ENCODE measurements at places on chromosomes 11 and 22. TPM values are rescaled to one million over a fixed set of nuclear protein-coding genes. Genes with fewer than 3 reads are reported as not detected.

- ATAC-seq = no peak
These were observed 405.3 kb upstream of the CCDC90B start for GRCh38 chr11:83691451-83691950.

DNA sequence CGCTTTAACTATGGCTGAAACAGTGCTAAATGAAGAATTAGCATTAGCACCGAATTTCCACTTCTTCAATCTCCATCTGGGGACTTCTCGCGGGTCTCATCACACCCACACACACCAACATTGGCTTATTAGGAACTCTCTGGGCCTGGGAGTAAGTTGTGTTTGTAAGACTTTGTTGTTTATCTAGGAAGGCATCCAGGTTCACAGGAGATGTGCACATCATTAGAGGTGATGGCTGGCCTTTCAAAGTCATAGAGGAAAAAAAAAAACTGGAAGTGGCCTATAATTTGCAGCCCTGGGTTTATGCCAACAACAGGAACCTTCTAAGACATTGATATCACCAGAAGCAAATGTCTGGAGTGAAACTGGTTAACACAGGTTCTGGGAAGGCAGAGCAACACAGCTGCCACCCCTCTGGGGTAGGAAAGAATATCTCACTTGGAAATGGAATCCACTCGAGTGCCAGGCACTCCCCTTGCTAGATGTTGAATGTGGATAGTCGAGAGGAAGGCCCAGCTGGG is 84.5 kb downstream of the TRAF6 start:
- ATAC-seq = no peak

GRCh38 chr11:12100429-12100828 is 10.0 kb upstream of the MICAL2 start:
- no peak for ATAC-seq

GRCh38 chr11:111329306-111330204 is 31.2 kb downstream of the POU2AF3 start:
- ATAC-seq = no peak

GRCh38 chr22:20249797-20250354 is 18.2 kb downstream of the RTN4R start:
- no peak for ATAC-seq

DNA sequence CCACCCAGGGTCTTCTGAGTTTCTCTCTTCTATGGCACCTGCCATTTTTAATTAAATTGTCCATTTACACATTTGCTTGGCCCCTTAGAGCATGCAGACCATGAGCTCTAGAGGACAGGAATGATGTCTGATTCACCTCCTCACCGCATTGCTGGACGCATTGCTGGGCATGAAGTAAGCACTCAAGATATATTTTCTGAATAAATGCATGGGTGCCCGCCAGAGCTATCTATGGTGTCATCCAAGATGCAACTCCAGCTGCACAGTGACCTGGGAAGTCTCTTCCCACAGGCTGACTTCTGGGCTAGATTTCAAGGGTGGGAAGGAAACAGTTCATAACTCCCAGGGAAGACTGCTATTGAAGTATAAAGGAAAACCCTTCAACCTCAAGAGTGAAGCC is 66.6 kb upstream of the ASPHD2 start:
- ATAC-seq = no peak

GRCh38 chr11:27600656-27601055 is 94.1 kb upstream of the LIN7C start:
- no peak for ATAC-seq

DNA sequence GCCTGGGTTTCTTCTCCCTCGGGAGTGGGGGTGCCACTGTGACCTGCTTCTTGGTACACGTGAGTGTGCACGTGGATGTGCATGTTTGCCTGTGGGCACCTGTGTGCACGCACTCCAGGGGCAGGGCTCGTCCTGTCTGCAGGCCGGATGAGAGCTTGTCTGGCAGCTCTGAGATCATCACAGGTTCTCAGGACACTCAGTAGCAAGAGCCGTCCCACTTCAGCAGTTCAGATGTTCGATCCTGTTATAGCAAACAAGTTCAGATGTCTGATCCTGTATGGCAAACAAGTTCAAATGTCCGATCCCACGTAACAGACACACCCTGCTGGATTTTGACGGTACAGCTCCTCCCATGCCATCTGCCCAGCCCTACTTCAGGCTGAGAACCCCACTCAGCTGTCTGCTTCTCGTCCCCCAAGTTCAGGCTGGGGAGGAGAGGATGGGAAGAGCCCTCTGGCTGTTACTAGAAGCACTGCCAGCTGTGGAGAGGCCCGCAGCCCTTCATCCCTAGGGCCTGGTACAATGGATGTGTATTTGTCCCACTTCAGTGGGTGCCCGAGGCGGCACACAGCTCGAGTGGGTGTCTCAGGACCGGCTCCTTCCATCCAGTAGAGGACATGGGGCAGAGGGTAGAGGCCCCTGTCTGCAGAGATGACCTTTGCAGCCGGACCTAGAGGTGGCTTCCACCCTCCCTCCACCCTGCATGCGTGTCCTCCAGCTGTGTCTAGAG is 1126.9 kb downstream of the BRD1 start:
- no peak for ATAC-seq

GRCh38 chr11:115338476-115338875 is 165.7 kb downstream of the CADM1 start:
- no peak for ATAC-seq

GRCh38 chr11:134261626-134262488 is 8.5 kb downstream of the ACAD8 start:
- ATAC-seq = peak; percentile 59

DNA sequence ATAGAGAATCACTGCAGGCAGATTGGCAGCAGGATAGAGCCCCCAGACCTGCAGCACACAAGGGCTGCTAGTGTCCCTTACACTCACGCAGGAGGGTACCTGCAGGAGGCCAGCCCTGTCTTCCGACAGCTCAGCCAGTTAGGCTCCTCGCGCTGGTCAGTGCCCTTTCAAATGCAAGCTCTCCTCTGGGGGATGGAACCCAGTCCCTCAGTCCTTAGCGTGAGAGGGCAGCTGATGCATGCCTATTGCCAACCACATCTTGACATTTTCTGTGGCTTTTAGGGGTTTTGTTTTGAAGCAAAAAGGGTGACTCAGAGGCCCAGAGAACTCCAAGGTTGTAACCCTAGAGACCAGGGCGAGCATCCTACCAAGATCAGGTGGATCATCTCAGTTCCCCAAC is 40.0 kb downstream of the WNT11 start:
- ATAC-seq = peak; percentile 95

- no peak for ATAC-seq
These were observed 59.2 kb upstream of the B3GAT1 start for GRCh38 chr11:134471087-134471715.

DNA sequence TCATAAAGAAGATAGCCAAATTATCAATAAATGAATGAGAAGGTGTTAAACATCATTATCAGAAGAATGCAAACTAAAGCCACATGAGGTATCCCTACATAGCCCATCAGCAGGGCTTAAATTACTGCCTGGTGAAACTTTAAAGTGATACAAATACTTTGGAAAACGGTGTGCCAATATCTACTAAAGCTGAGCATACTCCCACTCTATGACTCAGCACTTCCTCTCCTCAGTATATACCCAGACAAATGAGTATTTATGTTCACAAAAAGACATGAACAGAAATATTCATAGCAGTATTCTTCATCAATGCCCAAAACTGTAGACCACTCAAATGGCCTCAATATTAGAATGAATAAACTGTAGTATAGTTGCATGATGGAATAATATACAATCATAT is 284.6 kb upstream of the ZC3H12C start:
- ATAC-seq = no peak

DNA sequence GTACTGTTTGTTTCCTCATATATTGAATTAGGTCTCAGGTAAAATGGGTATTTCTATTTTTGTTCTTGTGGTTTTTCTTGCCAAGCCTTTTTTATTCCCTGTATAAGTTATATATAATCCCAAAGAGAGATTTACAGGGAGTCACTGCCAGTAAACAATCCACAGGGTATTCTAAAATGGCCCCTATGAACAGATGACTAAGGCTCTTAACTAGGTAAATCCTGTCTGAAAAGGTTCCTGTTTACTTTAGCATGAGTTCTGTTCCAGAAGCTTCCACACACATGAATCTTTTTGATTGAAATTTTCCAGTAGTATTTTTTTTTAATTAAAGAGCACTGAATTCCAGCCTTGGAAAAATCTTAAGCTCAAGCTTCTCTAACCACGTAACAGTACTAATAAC is 552.8 kb upstream of the CCDC179 start:
- no peak for ATAC-seq

DNA sequence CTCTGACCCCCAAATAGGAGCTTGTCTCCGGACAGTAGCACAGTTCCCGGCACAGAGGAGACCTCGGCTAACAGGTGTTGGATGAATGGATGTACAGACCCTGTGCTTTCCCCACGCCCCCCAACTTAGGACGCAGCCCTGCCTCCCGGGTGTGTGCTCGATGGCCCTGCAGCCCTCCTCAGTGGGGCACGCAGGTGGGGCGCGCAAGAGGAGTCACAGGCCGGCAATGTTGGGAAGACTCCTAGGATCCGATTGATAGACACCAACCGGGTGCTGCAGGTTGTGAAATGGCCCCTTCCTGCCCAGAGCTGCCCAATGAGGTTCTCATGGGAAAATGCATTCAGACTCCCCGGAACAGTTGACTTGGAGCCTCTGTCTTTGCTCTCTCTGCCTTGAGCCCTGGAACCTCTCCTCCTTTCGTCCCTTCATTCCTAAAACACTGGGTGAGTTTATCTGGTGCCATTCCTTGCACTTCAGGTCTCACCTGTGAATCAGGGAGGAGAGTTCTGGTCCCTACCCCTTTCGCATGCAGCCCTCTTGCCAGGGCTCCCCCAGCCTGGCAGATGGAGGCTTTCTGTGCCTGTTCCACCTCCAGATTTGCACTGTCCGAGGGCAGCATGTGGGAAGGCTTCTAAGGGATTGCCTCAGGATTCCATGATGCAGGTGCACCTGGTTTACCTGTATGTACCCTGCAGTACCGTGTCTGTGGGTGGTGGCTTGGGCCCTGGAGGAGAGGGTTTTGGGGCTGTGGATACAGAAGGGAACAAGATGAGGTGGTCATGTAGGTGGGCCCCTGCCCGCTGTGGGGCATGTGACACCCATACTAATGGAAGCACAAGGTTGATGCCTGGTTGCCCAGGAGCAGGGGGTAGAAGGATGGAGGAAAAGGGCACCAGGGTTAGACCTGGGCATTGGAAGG is 1.2 kb downstream of the MICALL1 start:
- ATAC-seq = no peak

GRCh38 chr11:85423316-85423715 is 203.8 kb downstream of the DLG2 start:
- no peak for ATAC-seq

DNA sequence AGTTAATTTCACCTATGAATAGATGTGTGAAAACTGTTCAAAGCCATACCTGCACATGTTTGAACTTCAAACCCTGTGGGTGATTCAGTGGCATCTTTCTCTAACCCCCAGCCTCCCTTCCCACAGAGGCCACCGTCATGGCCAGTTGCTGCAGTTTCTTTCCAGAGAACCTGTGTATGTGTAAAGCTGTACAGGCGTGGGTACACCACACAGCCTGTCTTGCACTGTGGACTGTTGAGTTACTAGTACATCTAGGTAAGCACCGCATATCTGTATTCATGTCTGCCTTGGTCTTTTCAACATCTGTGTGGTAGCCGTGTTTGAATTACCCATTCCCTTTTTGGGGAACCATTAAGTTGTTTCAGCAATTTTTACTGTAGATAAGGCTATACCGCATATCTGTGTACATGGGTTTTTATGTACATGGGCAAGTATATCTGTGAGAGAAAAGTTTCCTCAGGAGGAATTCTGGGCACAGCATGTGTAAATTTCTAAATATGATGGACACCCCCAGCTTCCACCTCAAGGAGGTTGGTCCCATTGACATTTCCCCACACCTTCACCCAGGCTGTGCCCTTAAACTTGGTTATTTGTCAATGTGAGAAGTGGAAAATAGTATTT is 13.9 kb downstream of the NEAT1 start:
- peak; percentile 19 for ATAC-seq

DNA sequence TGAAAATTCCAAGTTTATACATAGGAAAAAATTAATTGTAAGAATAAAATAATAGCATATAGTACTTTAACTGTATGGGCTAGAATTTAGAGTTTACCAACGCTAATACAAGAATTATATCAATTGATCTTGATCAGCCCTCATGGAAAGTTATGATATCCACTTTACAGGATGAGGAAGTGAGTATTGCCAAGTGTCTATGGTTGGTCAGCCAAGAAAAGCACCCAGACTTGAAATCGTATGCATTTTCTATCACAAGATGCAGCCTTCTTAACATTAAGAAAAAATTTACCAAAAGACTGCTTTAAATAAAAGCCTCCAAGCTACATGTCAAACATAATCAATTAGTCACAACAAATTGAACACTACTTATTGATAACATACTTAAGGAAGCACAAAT is 53.0 kb downstream of the DDI1 start:
- ATAC-seq = no peak

DNA sequence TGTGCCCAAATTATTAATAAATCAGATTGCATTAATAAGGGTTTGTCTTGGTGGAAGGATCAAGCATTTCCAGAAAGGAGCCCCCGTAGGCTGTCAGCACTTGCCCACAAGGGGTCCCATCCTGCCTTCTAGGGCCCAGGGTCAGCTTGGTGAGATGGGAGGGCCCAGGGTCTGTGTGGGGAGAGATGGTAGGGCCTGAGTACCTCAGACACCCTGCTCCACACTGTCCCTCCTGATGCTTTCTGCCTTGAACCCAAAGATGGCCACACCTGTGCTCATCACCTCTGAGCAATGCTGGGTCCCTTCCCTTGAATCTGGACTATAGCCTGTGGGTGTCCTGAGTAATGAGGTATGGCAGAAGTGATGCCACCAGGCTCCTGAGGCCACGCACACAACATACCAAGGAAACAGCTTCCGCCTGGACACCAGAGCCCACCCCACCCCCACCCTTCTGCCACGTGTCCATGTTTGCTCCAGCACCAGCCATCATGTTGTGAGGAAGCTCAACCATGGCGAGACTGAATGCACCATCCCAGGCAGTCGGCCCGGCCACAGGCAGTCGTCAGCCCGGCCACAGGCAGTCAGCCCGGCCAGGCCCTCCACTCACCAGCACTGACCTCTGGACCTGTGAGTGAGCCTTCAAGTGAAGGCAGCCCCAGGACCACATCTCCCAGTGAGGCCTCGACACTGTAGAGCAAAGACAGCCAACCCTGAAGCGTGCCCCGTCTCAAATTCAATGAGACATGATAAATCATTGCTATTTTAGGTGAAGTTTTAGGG is 6.8 kb downstream of the BET1L start:
- no peak for ATAC-seq

GRCh38 chr22:40263191-40263590 is 83.1 kb upstream of the ADSL start:
- no peak for ATAC-seq

GRCh38 chr22:44622147-44622427 is 79.9 kb upstream of the PRR5 start:
- ATAC-seq = no peak

GRCh38 chr22:20412474-20413216 is 18.7 kb downstream of the ZNF74 start:
- ATAC-seq = no peak

LRRC10B gene
- total RNA-seq = not detected

KRTAP5-10 gene
- not detected for total RNA-seq

PANX3 gene
- not detected for total RNA-seq

OR5B3 gene
- total RNA-seq = not detected

C11orf87 gene
- total RNA-seq = not detected

ACO2 gene
- 67.8 TPM for total RNA-seq

CYTH4 gene
- total RNA-seq = 124 TPM

RAC2 gene
- 674 TPM for total RNA-seq
